NCI-H2107 (cell line): ENCODE measurements at places on chromosomes 16 and 17.

GRCh38 chr17:8324132-8324531 lies 14.1 kb downstream of the ARHGEF15 start:
- no peak for DNase-seq

DNA sequence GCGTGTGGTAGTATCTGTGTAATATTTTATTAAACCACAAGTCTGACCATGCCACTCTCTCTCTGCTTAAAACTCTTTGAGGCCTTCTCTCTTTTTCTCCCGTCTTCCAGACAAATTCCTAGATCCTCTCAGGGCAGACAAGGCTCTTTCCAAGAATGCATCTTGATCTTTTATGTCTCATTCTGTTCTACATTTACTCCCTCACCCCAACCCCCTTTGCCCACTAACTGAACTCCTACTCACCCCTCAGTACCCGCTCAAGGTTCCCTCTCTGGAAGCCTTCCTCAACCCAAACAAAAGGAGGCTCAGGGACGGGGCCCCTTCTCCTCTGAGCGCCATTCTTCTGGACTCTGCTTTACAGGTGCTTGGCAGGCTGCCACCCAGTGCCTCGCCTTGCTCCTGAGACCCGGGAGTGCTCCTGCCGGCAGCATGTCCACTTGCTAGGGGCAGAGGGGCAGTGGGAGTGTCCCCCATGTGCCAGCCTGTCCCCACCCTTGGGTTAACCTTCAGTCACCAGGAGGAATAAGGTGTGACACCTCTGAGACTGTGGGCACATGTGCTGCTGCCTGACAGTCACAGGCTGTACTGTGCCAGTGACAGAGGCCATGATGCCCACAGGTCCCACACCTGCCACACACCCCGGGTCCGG lies 9.2 kb downstream of the SLC13A2 start:
- no peak for DNase-seq

DNA sequence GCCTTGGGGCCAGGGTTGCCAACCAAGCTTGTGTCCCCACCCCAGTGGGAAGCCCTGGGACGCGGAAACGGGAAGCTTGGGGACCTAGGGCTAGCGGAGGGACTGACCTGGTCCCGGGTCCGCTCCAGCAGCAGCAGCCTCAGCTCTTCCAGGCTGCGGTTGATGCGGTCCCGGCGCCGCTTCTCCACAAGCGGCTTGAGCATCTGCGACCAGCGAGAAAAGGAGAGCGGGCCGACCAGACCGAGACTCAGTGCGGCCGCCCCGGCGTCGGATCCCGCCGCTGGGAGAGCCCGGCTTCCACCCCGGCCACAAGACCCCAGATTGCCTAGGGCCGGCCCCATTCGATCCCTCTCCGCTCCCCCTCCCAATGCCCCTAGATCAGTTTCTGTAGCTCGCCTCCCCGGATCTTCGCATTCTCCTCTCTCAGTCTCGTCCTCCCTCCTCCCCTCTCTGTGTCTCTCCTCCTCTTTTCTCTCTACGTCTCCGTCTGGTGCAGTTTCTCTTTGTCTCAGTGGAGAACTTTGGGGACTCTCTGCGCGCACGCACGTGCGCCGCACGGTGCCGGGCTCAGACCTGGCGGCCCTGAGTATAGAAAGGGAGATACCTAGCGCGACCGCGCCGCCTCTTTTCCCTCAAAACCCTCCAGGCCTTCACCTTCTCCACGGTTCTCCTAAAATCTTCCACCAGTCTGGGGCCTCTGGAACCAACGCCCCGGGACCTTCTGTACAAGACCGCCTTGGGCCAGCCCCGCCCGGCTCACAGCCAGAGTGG lies 797 bp downstream of the HES7 start:
- DNase-seq, result no peak

GRCh38 chr17:71987634-71988033 lies 133.2 kb upstream of the SOX9 start:
- DNase-seq, result no peak

- no peak for DNase-seq
Measured at GRCh38 chr16:73126525-73126853, 78.6 kb upstream of the ZFHX3 start.

DNA sequence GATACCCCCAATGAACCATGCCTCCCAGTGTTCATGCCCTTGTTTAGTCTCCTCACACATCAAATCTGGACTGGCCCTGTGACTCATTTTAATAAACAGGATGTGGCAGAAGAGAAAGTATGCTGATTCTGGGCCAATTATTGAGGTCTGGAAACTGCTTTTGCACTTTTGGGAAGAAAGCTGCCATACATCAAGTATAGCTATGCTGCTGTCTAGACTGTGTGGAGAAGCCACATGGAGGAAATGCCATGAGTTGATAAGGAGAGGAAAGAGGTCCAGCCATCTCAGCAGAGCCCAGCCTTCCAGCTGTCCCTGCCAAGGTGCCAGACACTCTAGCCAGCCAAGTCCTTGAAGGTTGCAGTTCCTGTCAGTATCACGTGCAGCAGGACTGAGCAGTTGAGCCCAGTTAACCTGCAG lies 16.7 kb downstream of the RPRML start:
- DNase-seq, result no peak

GRCh38 chr17:35312346-35312745 lies 61.1 kb downstream of the SLFN11 start:
- DNase-seq, result no peak

- DNase-seq, result no peak
Measured at GRCh38 chr17:83182620-83183101, 103.3 kb downstream of the METRNL start.

DNA sequence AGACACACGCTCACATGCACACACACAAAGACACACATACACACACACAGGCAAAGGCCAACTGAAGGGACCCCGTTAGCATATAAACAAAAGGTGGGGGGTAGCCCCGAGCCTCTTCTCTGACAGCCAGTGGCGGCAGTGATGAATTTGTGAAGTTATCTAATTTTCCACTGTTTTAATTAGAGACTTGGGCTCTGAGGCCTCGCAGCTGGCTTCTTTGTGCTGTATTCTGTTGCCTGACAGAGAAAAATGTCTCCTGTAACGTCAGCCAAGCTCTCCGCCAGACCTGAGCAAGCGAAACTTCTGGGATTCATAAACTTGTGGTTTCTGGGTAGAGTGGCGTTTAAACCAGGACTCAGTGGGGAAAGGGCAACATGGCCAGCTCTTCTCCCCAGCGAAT lies 113.9 kb upstream of the FOXF1 start:
- no peak for DNase-seq

- DNase-seq, result no peak
Measured at GRCh38 chr17:71052971-71053370, 883.6 kb downstream of the KCNJ2 start.

GRCh38 chr17:31499771-31500554 lies 108.5 kb downstream of the RAB11FIP4 start:
- no peak for DNase-seq

DNA sequence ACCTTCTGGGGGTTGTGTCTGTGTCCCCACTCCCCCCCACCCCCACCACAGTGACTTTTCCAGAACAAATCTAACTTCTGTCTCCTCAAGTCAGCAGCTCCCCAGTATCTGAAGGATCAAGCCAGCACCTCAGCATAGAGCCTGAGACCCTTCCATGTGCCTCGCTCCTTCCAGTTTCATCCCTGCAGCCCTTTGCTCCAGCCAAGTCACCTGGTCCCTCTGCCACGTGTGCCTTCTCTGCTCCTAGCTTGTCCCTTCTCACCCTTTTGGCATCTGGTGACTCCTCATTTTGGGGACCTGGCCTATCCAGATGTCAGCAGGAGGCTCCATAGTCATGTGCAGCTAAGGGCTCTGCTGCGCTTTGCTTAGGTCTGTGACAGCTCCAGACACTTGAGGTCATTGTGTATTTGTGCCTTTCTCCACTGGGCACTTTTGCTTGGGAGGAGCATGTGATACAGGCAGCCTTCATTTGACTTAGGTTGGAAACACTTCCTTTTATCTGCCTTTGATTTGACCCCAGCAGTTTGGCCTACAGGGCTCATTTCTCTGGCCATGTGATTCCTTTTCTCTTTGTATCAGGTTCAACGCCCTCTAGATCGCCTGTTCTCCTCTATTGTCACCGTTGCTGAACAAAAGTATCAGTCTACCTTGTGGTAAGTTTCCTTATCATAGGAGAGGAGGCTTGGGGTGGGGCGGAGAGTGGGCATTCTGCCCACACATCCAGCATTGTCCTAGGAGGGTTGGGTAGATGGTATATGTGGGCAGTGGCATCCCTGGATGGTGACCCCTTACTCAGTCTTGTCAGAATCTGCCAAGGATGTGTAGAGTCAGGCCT lies 7.1 kb upstream of the NFATC3 start:
- DNase-seq, result no peak

- DNase-seq, result no peak
Measured at GRCh38 chr16:66678337-66678736, 18.2 kb downstream of the CMTM4 start.

DNA sequence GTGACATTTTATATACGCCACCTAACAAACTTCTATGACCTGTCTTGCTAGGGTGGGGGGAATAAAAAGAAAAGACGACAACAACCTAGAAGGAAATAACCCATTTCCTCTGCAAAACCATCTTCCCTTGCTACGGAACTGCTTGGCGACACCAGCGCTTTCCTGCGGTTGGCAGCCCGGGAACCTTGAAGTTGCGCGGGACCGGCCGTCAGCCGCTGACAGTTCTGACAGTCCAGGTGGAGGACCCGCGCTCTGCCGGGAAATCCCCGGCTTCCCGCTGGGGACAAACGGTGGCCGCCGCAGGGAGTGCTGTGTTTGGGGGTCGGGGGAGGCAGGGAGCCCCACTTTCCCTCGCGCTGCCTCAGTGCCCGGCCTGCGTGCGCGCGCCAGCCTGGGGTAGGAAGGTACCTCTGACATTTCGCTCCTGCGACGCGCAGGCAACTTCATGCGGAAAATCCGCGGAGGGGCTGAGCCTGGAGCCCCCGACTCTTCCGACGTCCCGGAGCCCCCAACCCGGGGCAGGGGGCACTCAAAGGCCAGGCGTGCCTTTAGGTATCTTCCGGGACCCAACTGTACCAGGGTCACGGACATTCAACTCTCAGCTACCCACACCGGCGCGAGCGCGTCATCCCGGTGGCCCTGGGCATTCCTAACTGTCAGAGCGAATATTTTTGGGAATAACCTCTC lies 516 bp downstream of the SLC16A6 start:
- no peak for DNase-seq

GRCh38 chr17:63658366-63658765 lies 36.1 kb downstream of the MAP3K3 start:
- no peak for DNase-seq

DNA sequence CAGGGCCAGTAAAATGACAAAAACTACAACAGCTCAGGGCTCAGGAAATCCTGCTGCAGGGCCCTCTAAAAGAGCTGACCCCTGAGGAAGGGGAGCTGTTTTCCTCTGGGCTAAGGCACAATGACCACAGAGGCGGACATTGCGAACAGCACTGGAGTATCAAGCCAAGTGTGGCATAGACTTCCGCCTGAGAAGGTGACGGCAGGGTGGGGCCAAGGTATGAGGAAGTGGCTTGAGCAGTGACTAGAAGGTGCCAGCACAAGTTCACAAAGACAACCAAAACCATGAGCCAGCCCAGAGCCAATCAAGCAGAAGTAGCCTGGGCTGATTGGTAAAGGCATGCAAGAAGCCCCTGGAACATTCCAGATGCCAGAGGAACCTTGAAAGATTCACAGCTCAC lies 13.9 kb downstream of the ERN2 start:
- DNase-seq, result no peak

DNA sequence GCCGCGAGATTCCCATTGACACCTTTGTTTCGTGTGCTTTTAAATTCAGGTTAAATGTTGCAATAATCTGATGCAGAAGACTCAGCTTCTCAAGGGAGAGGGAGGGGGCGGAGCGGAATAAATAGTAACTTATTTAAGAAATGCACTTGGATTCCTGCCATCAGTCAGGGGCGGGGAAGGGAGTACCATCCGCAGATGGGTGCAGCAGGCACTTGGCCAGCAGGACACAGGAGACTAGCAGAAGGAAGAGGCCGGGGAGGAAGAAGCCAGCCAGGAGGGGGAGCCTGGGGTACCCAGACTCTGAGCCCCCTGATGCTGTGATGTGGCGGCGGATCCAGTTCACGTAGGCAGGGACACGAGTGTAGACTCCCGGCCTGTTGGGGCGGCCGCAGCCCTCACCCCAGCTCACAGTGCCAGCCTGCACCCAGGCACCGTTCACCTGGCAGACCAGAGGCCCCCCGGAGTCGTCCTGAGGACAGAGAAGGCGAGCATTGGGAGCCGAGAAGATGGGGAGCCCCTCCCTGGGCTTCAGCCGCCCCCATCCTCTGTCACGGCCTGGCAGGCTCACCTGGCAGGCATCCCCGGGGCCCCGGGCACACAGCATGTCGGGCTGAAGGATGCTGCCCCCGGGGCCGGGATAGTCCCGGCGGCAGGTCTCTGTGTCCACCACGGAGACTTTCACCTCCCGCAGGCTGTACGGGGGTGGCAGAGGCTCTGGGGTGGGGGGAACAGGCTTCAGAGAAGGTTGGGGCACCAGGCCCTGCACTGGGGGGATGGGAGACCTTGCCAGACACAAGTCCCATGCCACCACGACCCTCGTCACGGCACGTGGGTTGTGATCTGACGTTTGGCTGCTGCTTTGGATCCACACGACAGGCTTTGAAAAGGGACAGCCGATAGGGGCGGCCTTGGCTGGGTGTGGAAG lies 3.2 kb downstream of the TPSG1 start:
- no peak for DNase-seq

- no peak for DNase-seq
Measured at GRCh38 chr17:19292377-19292711, 55.2 kb downstream of the EPN2 start.

GRCh38 chr17:4635823-4636375 lies 5.6 kb downstream of the ALOX15 start:
- no peak for DNase-seq
